ENCODE measurements at places on chromosomes 13 and 19.

- no peak for DNase-seq
Observed at GRCh38 chr19:18172331-18173053, 1.1 kb upstream of the IFI30 start.

DNA sequence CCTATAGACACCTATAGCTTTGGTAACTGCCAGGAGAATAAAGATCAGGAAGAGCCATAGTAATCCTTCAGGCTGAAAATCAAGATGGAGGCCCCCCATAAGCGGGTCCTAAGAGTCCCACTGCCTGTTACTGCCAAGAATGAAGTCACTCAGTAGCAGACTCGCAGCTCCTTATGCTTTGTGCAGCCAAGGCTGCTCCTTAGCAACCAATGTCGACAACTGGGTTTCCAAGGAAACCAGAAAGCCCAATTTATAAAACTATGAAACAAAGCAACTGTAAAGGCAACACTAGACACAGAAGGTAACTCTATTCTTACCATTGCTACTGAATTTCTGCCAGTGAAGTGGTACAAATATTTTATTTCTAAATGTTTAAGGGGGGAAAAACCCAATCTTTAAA, 56.5 kb downstream of the DCLK1 start:
- DNase-seq: no peak

GRCh38 chr19:40303765-40304164, 18.6 kb upstream of the AKT2 start:
- DNase-seq: no peak

GRCh38 chr19:17512574-17512939, 1.1 kb downstream of the PGLS start:
- DNase-seq: no peak

GRCh38 chr13:108031865-108032264, 183.5 kb downstream of the LIG4 start:
- DNase-seq: no peak

- no peak for DNase-seq
Observed at GRCh38 chr13:95485045-95485517, 67.4 kb upstream of the CLDN10 start.

DNA sequence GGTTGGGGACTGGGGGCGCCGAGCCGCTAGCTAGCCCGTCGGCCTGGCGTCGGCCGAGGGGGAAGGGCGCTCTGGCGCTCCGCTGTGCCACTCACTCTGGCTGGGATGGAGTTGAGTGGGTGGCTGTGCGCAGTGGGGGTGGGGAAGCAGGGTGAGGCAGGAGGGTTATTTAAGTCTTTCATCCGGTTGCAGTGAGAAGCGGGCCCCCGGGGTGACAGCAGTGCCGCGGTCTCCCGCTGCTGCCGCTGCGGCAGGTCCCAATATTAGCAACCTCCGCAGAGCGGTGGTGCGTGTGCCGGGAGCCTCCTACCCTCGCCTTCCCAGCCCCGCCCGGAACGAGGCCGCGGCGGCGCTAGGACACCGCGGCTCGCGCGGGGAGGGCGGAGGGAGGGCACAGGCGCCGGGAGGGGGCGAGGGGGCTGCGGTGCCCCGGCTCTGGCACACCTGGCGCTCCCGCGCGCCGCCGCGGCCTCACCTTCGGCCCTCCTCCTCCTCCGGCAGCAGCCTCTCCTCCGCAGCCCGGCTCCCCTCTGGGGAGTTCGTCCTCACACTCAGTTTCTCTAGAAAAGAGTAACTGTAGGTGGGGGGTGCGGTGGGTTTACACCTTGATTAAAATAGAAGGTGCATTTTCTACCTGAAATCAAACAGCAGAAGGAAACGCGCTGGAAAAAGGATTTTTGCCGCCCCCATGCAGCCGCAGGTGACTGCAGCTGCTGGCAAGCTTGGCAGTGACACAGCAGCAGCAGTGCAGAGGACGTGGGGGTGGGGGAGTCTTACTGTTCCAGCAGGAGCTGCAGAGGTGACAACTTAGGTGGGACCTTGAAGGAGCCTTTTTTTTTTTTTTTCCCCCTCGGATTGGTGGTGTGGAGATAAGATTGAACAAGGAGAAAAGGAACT, 4.5 kb downstream of the FGF9 start:
- peak; percentile 26 for DNase-seq

GRCh38 chr13:112718318-112718717, 28.5 kb downstream of the ATP11A start:
- DNase-seq: no peak

DNA sequence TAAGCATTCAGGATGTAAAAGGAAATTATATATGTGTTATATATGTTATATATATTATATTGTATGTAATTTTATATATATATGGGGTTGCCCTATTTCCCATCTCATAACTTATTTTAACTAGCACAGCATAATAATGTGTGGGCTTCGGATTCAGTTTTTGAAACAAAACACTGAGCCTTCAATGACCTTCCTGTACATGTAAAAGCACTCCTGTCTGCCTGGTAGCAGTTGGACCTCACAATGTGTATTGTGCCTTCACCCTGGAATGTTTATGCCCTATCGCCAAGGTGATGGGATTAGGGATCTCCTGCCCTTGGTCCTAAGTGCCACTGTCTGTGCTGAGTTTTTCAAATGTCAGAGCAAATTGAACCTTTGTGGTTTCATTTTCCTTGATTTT, 968.8 kb downstream of the TUBA3C start:
- DNase-seq: no peak

DNA sequence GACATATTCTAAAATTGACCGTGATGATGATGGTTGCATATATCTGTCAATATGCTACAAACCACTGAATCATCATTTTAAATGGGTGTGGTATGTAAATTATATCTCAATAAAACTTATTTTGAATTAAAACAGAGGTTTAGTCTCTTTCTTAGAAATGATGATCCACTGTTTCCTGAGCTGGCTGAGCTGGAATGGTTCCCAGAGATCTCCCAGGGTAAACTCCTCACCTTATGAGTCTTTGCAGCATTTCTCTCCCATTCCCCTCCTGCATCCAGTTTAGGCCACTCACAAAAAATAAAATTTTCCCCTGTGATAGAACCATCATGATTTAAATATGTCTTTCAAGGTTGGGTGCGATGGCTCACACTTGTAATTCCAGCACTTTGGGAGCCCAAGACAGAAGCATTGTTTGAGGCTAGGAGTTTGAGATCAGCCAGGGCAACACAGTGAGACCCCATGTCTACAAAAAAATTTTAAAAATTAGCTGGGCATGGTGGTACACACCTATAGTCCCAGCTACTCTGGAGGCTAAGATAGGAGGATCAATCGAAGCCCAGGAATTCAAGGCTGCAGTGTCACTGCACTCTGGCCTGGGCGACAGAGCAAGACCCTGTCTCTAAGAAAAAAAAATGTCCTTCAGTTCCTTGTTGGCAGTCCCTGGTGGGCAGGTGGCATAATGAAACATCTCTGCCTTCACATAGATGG, 46.1 kb downstream of the FLT1 start:
- DNase-seq: no peak

DNA sequence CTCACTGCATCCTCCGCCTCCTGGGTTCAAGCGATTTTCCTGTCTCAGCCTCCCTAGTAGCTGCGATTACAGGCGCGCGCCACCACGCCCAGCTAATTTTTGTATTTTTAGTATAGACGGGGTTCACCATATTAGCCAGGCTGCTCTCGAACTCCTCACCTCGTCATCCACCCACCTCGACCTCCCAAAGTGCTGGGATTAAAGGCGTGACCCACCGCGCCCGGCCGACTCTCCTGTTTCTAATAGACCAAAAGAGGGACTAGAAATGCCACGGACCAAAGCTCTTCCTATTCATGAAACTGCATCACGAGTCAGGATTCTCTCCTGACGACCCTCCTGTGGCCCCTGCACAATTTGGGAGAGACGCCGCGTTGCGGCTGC, 563 bp downstream of the ZNF43 start:
- no peak for DNase-seq

DNA sequence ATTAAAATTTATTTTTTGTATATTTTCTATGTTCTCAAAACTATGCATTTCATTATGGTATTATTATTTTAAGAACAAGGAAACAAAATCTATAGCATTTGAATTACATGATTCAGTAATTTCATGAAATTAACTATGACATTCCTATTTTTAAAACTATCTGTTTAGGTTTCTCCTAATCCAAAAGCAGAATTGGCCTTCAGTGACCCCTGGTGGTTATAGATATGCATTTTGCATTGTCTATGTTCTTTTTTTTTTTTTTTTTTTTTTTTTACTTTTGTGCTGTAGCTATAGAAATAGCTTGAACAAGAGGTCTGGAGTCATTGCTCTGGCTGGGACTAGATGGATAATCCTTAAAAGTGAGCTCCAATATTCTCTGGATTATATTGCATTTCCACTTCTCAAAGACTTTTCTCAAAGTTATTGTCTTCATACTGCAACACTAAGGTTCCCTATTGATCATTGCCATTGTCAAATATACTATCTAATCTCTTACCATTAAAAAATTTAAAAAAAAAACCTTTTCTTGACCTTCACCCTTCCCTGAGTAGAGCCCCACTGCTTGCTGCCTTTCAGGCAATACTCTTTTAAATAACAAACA, 15.9 kb upstream of the DNAJC3 start:
- DNase-seq: peak; percentile 7

DNA sequence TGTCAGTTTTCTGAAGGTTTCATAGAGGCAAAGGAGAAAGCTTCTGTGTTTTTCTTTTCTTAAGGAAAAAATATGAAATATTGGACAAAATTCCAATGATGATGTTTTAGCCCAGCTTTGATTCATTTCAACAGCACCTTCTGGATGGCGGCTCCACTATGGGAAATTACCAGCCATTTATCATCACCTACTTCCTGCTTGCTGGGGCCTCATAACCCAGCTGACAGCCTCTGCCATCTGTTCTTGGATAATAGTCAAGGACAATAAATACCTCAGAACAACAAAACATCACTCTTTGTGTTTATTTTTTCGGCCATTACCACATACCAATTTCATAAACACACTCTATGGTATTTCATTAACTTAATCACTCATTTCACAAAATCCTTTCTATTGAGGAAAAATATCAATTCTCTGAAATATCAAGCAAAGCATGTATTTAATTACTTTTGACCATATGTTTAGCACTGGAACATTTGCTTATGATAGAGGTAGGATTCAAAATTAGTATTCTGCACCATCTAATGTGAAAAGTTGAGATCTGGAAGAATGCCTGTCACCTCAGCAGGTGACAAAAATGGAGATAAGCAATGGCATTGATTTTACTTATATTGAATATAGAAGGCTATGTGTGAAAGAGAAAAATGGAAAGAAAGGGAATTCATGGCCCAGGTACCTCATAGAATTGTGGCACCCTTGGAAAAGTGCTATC, 629.7 kb downstream of the LIG4 start:
- no peak for DNase-seq

GRCh38 chr19:28736528-28736927, 476.4 kb downstream of the UQCRFS1 start:
- no peak for DNase-seq

GRCh38 chr19:50658441-50659317, 9.4 kb downstream of the C19orf81 start:
- no peak for DNase-seq

- no peak for DNase-seq
Observed at GRCh38 chr13:27349458-27349857, 75.0 kb upstream of the GTF3A start.

- no peak for DNase-seq
Observed at GRCh38 chr13:58893396-58893795, 1261.9 kb downstream of the PCDH17 start.

DNA sequence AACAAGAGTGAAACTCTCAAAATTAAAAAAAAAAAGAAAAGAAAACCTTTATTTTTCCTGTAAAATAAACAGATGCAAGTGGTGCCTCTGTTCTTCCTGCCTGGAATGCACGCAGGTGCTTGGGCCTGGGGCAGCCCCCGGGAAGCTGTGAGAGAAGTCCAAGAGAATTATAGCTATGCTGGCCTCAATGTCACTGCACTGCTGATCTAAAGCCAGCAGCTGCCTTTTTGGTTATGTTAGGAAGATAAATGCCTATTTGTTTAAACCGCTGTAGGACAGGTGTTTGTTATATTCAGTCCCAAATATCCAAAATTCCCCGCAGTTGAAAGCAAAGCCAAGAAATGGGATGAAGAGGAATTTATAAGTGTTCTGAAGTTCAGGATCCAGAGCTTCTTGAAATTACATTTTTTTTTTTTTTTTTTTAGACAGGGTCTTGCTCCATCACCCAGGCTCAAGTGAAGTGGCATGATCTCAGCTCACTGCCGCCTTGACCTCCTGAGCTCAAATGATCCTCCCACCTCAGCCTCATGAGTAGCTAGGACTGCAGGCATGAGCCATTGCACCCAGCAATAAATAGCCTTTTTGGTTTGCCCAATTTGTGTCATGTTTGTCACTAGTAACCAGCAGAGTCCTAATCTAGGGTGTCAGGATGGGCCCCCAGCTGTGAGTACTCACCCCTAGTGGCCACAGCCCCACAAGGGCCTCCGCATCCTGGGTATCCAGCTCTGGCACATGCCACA, 2.2 kb downstream of the RINL start:
- DNase-seq: no peak

DNA sequence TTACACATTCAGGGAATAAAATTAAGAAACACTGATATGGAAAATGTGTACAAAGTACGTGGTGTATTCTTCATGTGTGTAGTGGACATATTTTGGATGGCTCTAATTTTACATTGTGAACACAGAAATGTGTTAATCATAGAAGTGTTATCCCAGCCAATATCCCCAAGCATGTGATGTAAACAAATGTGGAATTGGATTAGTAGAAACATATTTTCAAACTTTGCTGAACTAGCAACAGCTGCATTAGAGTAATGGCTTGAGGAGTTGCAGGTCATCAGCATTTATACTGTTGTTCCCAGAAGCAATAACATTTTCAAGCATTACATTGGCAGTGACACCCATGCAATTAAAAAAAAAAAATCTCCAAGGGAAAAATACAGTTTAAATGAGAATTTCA, 600.6 kb downstream of the SLITRK1 start:
- DNase-seq: no peak

DNA sequence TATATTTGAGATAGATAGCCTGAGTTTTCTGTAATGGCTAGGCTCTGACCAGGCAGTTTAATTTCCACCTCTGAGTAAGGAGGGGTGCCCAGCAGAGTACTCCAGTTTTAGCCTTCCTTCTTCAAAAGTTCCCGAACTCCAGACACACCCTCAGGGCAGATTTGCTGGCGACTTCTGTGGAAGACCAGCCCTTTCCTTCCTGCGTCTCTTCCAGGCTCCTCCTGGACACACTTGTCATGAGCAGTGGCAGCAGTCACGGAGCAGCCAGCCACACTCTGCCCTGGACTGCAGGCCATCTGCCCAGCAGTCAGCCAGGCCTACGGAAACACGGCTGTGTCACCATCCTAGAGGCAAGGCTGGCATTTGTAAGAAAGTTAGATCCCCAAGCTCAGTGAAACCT, 6.6 kb upstream of the FLT1 start:
- no peak for DNase-seq

GRCh38 chr19:32421589-32422361, 16.2 kb downstream of the DPY19L3 start:
- no peak for DNase-seq

GRCh38 chr13:99055281-99055680, 77.4 kb upstream of the DOCK9 start:
- DNase-seq: no peak

All from T-helper 1 cell (primary cell).